NCI-H510A treated with DMSO at 0.1 percent for 48 hours (cell line): ENCODE measurements at places on chromosomes 7 and 10.

DNA sequence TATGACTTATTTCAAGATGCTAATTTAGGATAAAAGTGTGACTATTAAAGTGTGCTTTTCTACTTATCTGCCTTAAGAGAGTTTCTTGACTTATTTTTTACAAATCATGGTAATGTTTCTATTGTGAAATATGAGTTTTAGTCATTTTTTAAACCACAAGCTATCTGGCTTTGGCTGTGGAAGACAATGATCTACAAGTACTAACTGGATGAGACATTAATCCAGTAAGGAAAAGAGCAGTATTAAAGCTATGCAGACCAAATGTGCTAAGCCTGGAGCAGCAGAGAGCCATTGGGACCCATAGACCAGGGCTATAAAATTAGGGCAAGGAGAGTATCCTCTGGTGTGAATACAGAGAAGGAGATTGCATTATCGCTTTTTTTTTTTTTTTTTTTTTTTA lies 92.4 kb downstream of the SEMA3A start:
- no peak for DNase-seq

DNA sequence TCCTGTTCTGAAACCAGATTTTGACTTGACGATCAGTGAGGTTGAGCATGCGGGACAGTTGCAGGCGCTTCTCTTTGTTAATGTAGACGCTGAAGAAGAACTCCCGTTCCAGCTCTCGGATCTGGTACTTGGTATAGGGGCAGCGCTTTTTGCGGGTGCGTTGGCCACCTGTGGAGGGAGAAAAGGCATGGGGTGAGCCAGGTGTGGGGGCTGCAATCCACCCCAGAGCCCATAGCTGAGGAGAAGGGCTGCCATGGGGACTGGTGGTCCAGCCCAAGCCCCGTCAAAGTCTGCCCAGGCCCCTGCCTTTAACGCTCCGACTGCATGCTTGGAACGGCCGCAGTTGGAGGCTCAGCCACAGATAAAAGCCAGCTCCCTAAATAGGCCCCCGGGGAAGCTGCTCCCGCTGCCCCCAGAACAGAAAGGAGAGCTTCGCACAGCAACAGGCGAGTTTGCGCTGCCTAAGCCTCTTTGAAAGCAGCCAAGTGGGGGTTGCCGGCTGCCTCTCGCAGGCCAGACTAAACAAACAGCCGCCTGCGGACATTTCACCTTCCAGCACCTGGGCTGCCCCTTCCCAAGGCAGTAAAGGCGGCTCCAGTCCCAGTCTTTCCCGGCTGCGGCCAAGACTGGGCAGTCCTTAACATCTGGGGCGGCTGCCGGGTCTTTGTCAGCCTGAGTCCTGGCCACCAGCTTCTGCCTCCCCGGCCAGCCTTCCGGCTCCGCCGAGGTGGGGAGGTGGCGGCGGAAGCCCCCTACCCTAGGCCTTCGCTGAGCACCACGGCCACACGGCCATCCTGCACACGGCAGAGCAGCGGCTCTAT lies 2.0 kb downstream of the HOXA11 start:
- peak; percentile 30 for DNase-seq

GRCh38 chr7:151143261-151144015 lies 24.1 kb downstream of the GBX1 start:
- no peak for DNase-seq

- DNase-seq = no peak
Observed at GRCh38 chr7:132580277-132580676, 4.0 kb upstream of the PLXNA4 start.

DNA sequence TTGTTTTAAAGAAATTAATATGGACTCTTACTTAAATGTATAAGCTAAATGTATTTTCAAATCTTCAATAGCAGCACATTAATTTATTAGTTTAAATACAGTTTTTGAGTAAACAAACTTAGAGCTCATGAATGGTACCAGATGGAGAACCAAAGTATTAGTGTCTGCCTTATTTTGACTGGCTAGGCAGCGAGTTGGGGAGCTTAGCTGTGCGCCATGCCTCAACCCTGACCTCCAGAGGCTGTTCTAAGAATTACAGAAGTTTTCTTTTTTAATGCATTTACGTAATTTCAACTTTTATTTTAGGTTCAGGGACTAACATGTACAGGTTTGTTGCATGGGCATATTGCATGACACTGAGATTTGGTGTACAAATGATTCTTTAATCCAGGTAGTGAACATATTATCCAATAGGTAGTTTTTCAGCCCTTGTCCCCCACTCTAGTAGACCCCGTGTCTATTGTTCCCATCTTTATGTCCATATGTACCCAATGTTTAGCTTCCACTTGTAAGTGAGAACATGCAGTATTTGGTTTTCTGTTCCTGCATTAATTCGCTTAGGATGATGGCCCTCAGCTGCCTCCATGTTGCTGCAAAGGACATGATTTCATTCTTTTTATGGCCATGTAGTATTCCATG lies 166.8 kb downstream of the IQUB start:
- DNase-seq = no peak

GRCh38 chr10:9227679-9228365 lies 1173.3 kb downstream of the GATA3 start:
- DNase-seq = no peak

DNA sequence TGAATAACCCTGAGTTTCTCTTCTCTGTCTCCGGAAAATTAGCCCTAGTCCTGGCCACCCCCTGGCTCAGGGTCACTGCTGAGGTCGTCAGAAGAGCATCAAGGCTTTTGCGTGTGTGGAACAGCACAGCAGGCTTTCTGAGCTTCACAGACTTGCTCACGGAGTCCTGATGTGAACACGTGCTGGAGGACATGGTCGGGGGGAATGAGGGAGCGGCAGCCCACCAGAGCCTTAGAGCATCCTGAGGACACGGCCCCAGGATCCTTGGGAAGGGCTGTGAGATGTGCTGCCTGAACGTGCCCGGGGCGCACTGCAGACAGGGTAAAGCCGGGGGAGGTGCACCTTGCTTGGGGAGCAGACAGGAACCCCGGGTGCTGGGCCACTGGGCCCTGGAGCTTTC lies 28.8 kb downstream of the TMEM120A start:
- DNase-seq = no peak

- DNase-seq = no peak
Observed at GRCh38 chr10:51926337-51926736, 226.9 kb upstream of the CSTF2T start.

DNA sequence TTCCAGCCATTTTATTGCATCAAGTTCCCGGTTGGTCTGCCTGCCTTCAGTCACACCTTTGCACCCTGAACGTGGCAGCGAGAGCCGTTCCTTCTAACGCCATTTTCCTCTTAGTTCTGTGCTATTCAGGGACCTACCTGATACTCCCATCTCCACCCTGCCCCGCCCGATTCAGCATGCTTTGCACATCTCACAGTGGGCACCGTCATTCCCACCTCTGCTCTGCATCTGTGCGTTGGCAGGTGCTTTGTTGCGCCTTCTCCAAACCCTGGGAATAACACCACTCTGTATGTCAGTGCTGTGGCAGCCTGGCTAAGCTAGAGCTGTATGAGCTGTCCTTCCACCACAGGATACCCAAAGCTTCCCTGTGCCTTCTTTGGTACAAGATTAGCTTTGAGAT lies 96.8 kb downstream of the ACTR3B start:
- DNase-seq = no peak

DNA sequence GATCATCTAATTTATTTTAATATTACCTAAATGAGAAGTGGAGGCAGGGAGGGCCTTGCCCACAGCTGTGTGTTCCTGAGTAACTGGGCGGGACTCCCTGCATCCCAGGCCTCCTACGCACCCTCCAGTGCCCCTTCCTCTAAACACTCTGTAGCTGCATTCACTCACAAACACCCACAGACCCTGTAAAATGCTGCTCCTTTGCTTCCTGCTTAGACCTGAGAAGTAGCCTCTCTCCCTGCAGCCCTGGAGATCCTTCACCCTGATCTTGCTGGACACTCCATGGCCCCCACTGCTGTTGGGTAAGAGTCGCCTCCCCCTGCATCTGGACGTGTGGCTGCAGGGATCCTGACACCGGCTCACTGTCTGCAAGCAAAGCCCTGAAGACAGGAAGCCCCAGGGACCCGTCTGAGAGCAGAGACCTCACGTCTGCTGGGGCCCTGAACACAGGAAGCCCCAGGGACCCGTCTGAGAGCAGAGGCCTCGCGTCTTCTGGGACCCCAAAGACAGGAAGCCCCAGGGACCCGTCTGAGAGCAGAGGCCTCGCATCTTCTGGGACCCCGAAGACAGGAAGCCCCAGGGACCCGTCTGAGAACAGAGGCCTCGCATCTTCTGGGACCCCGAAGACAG lies 589.8 kb downstream of the DNAJB6 start:
- no peak for DNase-seq

GRCh38 chr10:79314761-79315601 lies 32.3 kb upstream of the PPIF start:
- DNase-seq = no peak

DNA sequence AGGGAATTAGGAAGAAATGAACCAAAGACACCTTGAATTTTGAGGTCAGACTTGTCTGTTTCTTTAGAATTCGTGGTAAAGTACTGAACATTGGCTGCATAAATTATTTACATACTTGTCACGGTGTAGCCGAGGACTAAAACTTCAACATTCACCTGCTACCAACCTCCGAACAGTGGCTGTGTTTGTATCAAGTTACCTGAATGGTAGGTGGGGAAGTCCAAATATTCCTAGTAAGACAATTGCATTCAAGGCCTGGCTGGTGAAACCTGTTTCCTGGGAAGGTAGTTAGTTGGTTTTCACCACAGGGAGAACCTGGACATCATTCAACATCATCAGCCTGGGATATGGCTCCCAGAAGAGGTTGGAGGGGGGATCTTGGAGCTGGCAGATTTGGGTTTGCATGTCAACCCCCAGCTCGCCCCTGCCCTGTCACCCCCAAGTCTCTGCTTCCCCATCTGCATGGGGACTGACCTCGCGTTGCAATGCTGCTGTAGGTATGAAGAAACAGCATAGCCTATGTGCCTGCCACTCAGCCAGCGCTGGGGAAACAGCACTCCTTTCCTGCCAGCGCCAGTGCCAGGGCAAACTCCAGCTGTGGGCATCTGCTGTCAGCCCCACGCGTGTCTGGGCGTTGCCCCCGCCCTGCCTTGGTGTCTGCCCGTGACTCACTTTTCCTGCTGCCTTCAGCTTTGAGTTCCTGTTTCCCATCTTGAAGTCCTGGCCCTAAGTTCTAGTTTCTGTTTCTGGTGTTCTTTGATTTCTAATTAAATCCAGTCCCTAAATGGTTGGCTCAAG lies 12.7 kb upstream of the LARP4B start:
- peak; percentile 37 for DNase-seq

- DNase-seq = no peak
Observed at GRCh38 chr7:131436384-131436783, 108.7 kb downstream of the MKLN1 start.

DNA sequence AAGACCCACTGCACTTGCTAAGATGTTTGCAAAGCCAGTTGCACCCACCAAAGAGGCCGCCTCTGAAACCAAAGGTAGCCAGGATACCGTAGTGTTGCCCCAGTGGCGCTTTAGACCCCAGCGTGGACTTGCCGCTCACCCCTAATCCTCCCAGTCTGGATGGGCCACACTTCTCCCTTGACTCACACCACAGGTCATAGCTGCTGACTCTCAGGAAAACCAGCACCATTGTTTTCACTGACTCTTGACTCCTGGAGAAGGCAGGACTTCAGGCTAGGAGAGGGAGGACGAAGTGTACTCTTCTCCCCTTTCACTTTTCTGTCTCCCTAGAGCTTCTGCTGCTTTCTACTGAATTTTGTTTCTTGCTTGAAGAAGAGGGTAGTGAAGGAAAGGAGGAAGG lies 22.3 kb downstream of the RAB19 start:
- no peak for DNase-seq

DNA sequence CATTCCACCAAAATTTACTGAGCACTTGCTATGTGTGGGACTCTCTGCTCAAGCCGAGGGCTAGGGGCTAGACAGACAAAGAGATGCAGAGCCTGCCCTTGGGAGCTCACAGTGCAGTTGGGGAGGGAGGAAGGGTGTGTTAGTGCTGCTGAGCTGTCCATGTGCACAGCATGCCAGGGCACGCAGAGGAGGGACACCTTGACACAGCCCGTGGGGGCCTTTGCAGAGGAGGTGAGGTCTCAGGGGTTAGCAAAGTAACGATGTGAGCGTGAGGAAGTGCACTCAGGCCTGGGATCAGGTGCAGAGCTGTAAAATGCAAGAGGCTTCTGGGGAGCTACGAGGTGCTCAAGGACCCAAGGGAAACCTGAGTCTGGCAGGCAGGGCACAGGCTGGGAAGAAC lies 16.3 kb downstream of the PRKCQ start:
- no peak for DNase-seq

- DNase-seq = no peak
Observed at GRCh38 chr10:93280121-93280698, 201.9 kb downstream of the MYOF start.

DNA sequence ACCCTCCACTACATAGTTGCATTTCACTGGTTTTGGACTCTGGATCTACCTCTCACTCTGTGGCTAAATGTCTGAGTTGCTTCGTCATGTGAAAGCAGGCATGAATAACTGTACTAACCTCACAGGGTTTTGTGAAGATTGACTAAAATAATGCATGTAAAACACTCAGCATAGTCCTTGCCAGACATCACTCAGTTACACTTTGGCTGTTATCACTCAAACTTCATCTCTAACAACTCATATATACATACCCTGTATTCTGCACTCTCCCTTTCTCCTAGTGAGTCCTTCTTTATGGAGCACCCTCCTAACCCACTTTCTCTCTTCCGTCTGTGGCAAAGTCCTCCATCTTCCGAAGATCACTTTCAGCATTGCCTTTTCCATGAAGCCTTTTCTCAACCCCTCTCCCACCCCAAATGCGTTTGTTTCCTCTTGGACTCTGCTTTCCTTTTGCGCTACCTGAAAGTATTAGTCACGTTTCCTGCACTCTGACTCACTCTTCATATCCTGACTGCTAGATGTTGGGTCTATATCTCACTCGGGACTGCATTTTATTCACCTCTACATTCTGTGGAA lies 72.6 kb downstream of the OSBPL3 start:
- no peak for DNase-seq

DNA sequence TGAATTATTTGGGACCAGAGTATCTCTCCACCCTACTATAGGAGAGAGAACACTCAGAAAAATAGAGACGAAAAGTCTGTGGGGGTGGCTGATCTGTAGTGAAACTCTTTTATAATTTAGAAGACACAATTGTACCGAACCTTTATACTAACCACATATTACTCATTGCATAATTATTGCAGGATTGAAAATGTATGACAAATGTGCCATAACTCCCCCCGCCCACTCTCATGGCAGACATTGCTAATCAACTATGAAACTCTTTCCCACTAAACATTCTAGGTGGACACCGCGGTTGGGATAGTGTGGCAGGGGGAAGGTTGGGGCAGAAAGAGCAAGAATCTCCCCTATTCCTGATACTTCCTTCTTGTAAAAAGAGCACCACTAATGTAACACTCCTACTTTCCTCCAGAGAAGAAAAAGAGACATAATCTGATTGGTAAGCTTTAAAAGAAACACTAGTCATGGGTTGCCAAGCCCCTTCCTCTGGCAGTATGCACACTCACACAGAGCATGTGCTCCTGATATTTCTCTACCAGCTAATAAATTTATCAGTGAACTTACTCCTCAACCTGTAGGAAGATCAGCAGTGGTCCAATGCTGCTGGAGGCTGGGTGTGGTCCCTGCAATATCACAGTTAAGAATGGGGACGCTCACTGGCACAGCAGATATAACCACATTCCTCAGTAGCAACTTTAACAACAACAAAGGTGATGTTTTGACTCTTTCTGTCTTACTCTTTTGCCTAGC lies 18.7 kb upstream of the ARID5B start:
- DNase-seq = no peak

GRCh38 chr7:76294344-76295024 lies 8.0 kb upstream of the HSPB1 start:
- DNase-seq = peak; percentile 51
